Bronchial epithelial cell (primary cell): ENCODE measurements at places on chromosomes 2 and 18. TPM values are rescaled to one million over a fixed set of nuclear protein-coding genes. Genes with fewer than 3 reads are reported as not detected.

The FAM98A gene
- total RNA-seq = 16.1 and 18.4 TPM in 2 replicates

The CENPA gene
- 0.26 TPM in 1 of 2 replicates, not detected in the other for total RNA-seq

DNA sequence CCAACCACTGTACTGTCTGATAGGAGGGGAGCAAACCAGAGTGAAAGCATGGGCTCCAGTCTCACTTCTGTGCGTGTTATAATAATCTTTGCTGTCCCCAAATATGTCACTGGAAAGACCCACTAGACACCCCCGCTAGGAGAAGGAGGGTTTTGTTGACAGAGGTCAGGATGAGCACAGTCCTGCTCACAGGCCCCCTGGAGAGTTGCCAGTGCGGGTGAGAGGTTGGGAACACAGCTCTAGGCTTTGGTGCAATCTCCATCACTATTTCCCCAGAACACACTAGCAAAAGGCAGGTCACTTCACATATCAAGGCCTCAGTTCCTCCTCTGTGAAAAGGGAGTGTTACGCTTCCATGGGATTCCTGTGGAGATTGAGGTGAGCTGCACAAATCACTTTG, 9.7 kb downstream of the XDH start:
- DNase-seq = no peak

DNA sequence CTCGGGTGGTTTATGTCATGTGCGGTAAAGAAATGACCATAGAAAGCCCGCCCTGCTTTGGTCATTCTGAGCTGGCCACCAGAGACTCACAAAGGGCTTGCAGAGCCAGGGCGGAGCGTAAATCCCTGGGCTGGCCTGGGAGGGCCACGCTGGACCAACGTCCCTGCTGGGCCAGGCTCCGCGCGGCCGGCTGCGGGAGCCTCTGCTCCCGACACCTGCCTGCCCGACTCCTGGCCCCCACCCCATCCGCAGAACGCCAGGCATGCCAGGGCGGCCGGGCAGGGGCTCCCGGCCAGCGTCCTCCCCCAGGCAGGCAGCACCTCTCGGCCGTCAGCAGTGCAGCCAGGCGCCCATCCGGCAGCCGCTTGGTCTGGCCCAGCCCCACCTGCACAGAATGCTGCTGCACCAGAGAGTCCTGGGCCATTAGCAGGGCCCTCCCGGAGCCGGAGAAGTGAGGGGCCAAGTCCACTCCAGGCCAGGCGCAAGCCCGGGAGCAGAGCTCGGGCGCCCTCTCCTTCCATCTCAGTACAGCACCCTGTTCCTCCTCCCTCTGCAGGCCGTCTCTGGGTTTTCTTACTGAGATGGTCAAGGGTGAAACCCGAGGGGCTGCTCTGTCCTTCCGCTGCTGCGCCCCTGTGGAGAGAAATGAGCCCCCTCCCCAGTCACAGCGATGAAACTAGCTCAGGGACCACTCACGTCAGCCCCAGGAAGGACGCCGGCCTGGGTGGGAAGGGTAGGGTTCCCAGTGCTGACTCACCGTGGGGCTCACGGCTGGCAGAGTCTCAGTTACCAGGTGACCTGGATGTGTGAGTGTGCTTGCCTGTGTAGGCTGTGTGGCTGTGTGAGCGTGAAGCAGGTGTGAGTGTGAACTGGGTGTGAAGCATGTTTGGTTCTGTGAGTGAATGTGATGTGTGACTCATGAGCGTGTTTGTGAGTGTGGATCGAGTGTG, 83.3 kb downstream of the PTGR3 start:
- DNase-seq = no peak

The SLC25A52 gene
- total RNA-seq = under 0.01 and 0.26 TPM in 2 replicates
